ENCODE measurements at places on chromosomes 2 and 18.

- DNase-seq = no peak
Observed at GRCh38 chr2:235564066-235564465, 70.2 kb downstream of the AGAP1 start.

GRCh38 chr2:43333656-43334144 lies 107.3 kb upstream of the ZFP36L2 start:
- DNase-seq = peak; percentile 51

DNA sequence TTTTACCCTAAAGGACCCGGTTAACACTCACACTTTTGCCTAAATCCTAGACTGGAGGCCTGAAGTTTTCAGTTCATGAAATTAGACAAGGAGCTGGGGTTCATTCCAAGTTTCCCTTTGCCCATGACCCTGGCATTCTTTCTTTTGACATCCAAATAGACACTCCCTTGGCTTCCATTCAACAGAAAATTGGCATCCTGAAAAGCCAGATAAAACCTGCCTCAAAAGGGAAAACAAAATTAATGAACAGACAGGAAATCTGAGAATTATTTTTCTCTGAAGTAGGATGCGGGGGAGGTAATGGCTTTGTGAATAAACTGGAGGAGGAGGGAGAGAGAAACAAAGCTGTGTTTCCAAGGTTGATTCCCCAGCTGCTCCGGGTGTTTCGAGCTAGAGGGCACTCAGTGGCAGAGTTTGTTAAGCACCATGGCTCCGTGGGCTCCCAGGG lies 41.0 kb downstream of the SPP2 start:
- DNase-seq = no peak

DNA sequence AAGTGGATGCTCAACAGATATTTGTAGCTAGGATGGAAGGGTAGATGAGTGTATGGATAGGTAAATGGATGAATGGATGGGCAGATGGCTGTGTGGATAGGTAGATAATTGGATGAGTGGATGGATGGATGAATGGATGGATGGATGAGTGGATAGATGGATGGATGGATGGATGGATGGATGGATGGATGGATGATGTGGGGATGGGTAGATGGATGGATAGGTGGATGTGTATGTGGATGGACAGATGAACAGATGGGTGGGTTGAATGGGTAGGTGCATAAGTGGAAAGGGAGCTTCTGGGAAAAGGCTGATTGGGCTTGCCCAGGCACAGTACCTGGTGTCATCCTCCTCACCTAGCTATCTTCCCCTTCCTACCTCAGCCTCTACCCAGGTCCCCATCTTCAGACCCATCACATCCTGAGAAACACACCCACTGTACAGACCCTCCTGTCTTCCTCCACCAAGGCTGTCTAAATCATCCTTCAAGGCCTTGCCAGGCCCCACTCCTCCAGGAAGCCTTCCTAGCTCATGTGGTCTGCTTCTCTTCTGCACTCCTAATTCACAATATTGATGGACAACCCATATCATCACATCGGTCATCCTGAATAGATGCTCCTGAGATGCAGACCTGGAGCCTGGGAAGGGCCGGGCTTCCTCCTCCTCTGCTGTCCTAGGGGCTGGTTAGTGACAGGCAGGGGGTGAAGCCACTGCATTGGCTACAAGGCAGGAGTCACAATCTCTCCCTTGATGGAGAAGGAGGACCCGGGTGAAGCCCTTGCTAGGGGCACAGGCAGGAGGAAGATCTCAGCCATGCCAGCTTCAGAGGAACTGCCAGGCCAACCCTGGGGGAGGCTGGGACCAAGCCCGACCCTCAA lies 49.4 kb downstream of the SMAD7 start:
- DNase-seq = no peak

DNA sequence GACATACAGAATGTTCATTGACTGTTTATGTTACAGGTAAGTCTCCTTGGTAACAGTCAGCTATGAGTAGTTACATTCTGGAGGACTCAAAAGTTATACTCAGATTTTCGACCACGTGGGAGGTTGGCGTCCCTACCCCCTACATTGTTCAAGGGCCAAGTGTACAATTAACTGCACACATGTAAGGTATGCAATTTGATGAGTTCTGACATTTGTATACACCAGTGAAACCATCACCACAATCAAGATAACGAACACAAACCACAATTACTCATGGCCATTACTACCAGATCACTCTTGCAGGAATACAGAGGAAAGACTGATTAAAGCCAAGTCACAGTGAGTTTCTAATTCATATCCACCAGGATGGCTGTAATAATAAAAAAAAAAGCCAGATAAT lies 39.6 kb upstream of the LDLRAD4 start:
- peak; percentile 92 for DNase-seq

- no peak for DNase-seq
Observed at GRCh38 chr2:240461471-240462072, 26.1 kb downstream of the GPC1 start.

DNA sequence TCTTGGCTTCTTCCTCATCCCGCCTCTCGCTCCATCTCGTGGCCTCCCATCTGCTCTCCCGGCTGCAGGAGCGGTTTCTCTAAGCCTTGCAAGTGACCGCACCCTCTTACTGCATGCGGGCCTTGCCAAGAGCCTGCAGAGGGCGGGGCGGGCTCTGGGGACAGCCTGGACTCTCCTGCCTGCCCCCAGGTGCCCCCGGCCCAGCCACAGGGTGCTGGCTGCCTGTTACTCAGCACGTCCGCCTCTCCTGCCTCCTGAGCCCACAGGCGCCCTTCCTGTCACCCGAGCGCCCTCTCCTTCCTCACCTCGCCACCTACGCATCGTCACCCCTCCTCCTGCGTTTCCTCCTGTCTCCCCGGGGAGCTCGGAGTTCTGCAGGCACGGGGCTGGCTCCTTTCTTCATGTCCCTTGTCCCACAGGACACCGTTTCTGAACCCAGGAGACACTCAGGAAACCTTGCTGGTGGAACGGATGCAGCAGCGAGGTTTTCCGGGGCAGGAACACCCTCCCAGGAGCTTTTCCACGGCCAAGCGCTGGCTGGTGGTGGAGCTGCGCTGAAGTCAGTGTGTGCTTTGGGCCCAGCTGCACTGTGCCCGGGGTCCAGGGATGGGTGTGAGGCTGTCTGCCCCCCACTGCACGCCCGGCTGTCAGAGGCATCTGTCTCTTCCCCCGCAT lies 28.5 kb downstream of the HPCAL1 start:
- DNase-seq = peak; percentile 21

- DNase-seq = no peak
Observed at GRCh38 chr2:114729026-114729425, 286.6 kb downstream of the DPP10 start.

DNA sequence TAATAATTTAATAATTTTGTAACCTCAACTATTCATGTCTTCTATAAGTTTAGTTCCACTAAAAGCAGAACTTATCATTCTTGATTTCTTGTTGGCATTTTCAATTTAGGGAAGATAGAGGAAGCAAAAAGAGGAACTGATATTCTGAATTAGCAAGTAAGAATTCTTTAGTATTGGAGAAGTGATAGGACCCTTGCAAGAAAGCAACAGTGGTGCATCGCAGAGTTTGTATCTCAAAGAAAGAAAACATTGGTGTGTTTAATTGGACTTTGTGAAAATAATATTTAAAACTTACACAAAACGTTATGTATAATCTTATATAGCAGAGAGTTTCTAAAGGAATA lies 36.5 kb upstream of the TNFRSF11A start:
- DNase-seq = no peak

DNA sequence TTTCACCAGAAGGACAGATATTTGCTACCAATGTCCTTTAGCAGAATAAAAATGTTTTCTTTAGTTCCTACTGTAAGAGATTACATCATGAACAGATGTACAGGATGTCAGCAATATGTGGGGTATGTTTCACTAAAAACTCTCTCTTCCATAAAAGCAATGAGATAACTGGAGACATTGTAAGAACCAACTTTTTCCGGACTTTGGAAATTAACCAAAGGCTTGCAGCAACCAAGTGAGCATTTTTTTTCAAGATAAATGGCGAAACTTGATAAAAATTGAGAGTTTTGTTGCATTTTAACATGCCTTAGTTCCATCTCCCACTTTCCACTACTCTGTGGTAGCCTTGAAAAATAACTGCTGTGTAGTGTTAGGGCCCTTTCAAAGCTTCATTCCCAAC lies 429.8 kb upstream of the CDH2 start:
- no peak for DNase-seq

DNA sequence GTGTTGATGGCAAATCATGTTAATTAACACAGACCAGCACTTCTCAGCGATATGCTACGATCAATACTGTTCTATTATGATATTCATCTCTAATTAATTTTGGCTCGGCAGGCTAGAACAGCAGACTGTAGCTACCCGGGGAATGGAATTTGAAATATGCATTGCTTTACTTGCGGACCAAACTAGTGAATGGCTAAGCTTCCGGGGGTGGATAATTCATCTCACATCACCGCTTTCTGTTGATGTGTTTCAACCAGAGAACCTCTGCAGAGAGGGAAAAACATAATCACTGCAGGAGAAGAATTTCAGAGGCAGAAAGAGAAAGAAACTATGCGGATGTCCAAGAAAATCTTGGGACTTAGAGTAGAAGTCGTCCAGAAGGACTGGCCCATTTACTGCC lies 490.9 kb downstream of the STK39 start:
- peak; percentile 7 for DNase-seq

GRCh38 chr2:9406529-9407362 lies 16.6 kb downstream of the ITGB1BP1 start:
- DNase-seq = no peak

DNA sequence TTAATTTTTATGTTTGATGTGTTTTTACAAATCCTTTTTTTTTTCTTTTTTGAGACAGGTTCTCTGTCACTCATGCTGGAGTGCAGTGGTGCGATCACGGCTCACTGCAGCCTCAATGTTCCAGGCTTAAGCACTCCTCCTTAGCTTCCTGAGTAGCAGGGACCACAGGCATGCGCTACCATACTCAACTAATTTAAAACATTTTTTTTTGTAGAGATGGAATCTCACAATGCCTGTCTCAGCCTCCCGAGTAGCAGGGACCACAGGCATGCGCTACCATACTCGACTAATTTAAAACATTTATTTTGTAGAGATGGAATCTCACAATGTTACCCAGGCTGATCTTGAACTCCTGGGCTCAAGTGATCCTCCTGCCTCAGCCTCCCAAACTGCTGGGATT lies 3.2 kb downstream of the NOTO start:
- peak; percentile 6 for DNase-seq

DNA sequence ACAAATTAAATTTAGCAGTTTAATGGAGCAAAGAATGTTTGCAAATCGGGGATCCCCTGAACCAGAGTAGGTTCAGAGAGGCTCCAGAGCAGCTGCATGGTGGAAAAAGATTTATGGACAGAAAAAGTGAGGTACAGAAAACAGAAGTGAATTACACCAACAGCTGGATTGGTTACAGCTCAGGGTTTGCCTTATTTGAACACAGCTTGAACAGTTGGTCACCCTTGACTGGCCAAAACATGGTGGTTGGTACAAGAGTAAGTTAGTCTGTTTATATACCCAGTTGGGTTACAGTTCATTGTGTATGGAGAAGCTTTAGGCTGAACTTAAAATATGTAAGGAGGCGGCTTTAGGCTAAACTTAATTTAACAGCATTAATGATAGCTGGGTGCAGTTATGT lies 5.4 kb upstream of the CDCA7 start:
- DNase-seq = no peak

- no peak for DNase-seq
Observed at GRCh38 chr2:230944757-230945372, 19.8 kb upstream of the GPR55 start.

DNA sequence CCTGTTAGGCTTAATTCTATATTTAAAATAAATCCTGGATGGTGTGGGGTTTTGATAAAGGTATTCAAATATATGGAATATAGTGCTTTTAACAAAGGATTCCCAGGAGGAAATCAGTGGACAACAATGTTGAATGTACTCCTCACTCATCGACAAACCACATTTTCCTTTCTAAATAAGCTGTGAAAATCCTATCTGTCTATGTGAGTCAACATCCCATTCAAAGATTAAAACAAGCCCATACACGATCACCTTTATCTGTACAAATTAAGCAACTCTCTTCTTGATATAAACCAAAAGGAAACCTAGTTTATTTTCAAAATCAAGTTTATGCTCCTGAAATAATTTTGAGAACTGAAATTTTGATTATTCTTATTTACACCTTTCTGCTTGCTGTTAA lies 153.4 kb downstream of the ERBB4 start:
- DNase-seq = peak; percentile 29

DNA sequence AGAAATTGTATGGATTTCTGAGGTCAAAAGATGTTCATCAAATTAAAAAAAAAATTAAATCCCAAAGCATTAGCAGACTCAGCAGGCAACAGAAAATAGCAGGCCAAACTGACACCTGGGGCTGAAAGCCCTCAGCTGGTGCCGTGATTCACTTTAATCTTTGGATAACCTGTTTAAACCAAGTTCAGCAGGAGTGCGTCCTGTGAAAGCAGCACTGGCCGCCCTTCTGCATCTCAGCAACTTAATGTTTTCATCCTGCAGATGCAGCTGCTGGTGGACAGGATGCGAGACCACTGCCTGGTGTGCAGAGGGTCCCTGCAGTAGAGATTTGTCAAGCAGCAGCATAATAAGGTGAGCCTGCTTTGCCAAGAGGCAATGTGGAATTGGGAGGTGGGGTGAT lies 41.2 kb downstream of the CCDC68 start:
- no peak for DNase-seq

GRCh38 chr2:110702514-110703380 lies 24.9 kb upstream of the BUB1 start:
- DNase-seq = no peak

DNA sequence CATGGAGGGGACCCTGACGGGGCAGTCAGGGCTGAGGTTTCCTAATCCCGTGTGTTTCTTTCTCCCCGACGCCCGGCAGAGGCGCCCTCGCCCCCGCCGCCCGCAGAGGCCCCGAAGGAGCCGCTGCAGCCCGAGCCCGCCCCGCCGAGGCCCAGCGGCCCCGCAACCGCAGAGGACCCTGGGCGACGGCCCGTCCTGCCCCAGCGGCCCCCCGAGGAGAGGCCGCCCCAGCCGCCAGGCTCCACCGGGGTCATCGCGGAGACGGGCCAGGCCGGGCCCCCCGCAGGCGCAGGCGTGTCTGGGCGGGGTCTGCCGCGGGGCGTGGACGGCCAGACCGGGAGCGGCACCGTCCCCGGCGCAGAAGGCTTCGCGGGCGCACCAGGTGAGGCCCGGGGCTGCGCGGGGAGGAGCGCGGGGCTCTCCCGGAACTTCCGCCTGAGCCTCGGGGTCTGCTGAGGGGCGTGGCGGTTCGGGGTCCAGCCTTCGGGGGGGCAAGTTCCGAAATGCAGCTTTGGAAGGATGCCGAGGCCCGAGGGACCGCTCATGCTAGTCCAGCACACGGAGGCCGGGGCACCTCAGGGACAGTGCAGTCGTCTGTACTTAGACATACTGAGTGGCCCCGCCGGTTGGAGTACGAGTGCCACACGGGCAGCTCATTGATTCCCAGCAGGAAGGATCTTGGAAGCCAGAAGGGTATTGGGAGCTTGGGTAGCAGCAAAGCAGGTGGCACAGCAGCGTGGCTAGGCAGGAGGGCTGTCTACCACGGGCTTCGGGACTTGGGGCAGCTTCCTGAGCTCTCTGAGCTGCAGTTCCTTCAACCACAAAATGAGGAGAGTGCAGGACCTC lies 60.1 kb downstream of the EMILIN2 start:
- DNase-seq = no peak

GRCh38 chr2:83470928-83471327 lies 988.2 kb downstream of the SUCLG1 start:
- DNase-seq = no peak

GRCh38 chr18:8654503-8655451 lies 45.5 kb downstream of the RAB12 start:
- peak; percentile 15 for DNase-seq

- no peak for DNase-seq
Observed at GRCh38 chr2:136215908-136216472, 98.0 kb upstream of the CXCR4 start.
